ENCODE measurements at places on chromosomes 2 and 18.

DNA sequence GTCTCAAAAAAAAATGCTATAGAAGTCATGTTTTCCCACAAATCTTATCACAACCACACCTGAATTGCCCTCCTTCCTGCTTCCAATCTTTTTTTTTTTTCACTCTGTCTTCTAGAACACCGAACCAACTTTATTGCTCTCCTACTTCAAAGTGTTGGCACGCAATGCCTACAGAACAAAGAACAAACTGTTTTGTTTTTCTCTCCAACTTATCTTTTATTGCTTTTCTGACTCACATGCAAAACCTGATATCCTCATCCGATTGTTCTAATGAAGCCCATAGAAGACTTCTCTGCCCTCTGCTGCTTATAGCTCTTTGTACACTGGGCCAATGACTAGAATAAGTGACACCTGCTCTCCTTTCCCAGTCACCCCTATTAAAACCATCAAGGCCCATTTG lies 602.8 kb downstream of the EPHA4 start:
- DNase-seq: no peak

- no peak for DNase-seq
Observed at GRCh38 chr18:34729264-34729663, 19.2 kb downstream of the DTNA start.

DNA sequence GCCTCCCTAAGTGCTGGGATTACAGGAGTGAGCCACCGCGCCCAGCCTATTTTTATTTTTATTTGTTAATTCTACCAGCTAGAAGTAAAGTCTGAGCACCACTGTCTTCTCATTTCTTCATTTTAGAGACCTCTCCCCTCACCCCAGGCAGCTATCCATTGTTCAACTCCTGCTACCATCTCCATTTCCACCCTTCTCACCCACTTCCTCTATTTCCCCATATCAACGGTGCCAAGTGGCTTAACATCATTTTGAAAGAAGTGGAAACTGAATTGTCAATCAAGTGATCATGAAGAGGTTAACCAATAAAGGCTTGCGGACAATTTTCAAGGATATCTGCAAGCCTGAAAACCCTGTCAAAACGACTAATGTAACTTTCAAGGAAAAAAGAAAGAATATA lies 323.1 kb downstream of the NBAS start:
- no peak for DNase-seq

DNA sequence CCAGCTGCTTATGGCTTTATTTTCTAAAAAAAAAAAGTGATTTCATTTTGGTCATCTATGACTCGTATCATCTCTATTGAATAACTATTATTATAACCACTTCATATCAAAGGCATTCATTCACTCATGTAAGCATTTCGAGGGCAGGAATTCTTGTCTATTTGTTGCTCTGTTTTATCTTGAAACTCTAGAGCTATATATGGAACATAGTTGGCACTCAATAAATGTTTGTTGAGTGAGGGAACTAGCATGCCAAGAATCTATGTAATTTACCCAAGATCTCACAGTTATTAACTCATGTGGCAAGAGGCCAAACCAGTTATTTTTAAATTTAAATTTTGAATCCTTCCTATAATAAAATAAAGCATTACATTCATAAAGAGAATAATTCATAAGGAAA lies 470.1 kb downstream of the TMX3 start:
- no peak for DNase-seq

DNA sequence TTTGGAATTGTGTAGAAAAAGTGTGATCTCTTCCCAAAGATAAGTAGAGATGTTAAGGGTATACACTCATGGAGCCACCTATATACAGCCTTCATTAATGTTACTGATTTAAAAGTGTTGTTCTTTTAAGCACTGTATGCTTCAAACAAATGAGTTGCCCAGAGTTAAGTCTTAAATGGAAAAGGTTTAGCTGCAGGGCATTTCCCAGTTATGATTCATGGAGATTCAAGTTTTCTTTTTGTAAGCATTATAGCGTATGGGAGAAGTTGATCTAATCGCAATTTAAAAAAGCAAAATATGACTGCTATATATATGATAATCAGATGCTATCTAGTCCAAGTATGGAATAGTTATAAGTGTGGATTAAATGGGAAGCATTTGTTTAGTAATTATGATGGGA lies 4.8 kb downstream of the PDK1 start:
- no peak for DNase-seq

Data from GM04503 (cell line).